HFFc6 (cell line): ENCODE measurements at places on chromosomes 5 and 9. TPM values are rescaled to one million over a fixed set of nuclear protein-coding genes. Genes with fewer than 3 reads are reported as not detected.

DNA sequence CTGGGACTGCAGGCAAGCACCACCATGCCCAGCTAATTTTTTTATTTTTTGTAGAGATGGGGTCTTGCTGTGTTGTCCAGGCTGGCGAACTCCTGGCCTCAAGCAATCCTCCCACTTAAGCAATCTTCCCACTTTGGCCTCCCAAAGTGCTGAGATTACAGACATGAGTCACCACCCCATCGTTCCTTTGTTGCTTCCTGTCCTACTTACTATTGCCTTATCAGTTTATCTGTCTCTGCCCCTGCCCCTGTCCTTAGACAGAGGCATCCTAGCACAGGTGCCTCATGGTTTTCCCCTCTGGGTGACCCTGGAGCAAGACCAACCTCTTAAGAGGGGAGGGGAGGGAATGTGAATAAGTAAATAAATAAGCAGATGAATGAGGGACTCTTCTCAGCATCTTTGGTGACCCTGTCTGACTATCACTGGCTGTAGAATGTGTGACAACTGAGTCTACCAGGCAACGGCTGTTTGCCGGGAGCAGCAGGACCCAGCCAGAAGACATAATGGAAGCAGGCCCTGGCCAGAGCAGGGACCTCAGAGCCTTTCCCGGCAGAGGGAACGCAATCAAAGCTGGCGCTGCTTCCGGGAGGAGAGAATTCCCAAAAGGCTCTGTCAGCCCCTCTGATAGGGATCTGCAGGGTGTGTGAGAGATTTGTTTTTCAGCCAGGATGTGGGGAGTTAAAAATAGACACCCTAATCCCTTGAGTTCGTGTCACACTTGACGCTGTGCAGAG lies 43.8 kb upstream of the DAB2IP start:
- H3K27ac ChIP-seq, result no peak overlapping the region
- H3K4me1 ChIP-seq, result peaks cover 31% of the 10 kb centered on the region
- no peak overlapping the region for H3K4me3 ChIP-seq
- peaks cover 22% of the 10 kb centered on the region for H3K27me3 ChIP-seq
- no peaks in the 10 kb centered on the region for H3K36me3 ChIP-seq

- H3K27me3 ChIP-seq, result peaks cover 4% of the 10 kb centered on the region; the same call in 1 of the 2 replicates
- DNase-seq, result no peak
- no peak overlapping the region for H3K4me3 ChIP-seq
- no peak overlapping the region for H3K27ac ChIP-seq
- H3K36me3 ChIP-seq, result 0 out of 2 replicates have a peak, but pooled peaks cover 3% of the 10 kb centered on the region
- H3K4me1 ChIP-seq, result peaks cover 13% of the 10 kb centered on the region
Measured at GRCh38 chr5:143618141-143618540, 193.8 kb upstream of the HMHB1 start.

GRCh38 chr5:175516933-175517823 lies 38.8 kb downstream of the SFXN1 start:
- peak overlapping the region; percentile 86 for H3K27ac ChIP-seq
- peaks cover 25% of the 10 kb centered on the region for H3K4me1 ChIP-seq

DNA sequence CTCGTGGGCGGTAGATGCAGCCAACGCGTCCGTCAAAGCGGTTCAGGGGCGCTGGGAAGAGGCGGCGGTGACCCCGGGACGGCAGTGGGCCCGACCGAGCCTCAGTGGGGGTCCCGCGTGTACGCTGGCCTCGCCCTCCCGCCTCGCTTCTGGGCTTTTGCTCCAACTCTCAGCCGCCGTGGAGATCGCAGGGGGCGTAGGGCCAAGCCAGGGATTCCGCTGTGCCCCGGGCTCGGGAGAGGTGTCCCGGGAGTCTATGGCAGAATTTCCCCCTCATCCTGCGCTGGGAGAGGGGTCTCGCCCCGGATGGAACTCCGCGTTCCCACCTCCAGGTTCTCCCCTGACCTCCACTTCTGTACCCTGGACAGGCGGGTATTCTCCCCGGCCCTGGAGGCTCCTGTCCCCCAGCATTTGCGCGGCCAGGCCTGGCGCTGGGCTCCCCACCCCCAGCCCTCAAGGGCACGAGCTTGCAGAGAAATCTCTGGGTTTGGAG lies 131.9 kb downstream of the MRPL36 start:
- no peak for DNase-seq
- no peaks in the 10 kb centered on the region for H3K4me1 ChIP-seq
- H3K36me3 ChIP-seq, result peaks cover 4% of the 10 kb centered on the region; the same call in 1 of the 2 replicates
- H3K4me3 ChIP-seq, result no peak overlapping the region
- peaks cover 39% of the 10 kb centered on the region for H3K27me3 ChIP-seq

DNA sequence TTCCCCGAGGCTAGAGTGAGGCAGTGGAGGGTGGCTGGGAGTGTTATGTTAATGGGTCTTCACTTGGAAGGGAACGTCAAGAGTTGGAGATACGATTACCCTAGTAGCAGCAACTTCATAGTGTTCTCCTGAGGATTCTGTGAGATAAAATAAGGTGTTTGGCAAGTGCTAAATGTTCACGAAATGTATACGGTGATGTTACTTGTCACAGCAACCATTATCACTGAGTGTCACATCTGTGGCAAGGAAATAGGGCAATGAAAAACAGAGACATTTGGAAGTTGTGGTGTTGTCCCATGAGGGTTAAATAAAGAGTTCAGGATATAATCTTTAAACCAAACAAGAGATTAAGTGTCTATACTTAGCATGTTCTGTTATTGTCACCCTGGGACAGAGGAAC lies 183.3 kb downstream of the ALDH1A1 start:
- peaks cover 5% of the 10 kb centered on the region for H3K27me3 ChIP-seq
- no peak overlapping the region for H3K27ac ChIP-seq
- no peak overlapping the region for H3K4me3 ChIP-seq
- no peak for DNase-seq
- H3K4me1 ChIP-seq, result no peaks in the 10 kb centered on the region

GRCh38 chr9:26247861-26248260 lies 569.6 kb upstream of the TUSC1 start:
- H3K27ac ChIP-seq, result peak overlapping the region; percentile 28; the same call in 1 of the 2 replicates
- H3K36me3 ChIP-seq, result peaks cover 14% of the 10 kb centered on the region
- peaks cover 1% of the 10 kb centered on the region; the same call in 1 of the 2 replicates for H3K27me3 ChIP-seq
- H3K4me1 ChIP-seq, result peaks cover 56% of the 10 kb centered on the region
- no peak overlapping the region for H3K4me3 ChIP-seq

DNA sequence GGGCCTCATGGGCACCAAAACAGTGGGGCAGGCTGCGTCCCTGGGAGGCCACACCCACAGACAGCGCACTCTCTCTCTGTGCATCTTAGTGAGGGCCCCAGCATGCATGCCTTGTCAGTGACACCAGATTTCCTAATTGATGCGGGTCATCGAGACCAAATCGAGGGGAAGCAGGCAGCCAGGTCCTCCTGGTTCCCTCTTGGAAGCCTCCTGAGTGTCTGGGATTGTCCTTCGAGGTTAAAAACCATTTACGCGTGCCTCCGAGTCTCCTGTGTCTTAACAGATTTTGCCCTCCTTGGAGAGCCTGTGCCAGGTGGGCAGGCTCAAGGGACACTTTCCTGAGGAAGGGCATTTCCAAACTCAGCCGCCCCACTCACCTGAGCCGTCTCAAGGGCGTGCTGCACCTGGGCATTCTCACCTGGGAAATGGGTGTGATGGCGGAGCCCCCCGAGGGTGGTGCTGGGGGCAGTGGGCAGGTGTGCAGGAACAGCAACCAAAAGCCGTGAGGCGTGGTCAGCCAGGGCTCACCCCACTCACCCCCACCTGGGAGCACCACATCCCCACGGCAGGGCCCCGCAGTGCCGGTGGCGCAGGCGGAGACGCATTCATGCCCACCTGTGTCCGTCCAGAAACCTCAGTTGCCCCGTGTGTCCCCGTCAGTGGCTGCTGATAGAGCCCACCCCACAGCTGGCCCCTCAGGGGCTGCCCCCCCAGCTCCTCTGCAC lies 2.7 kb downstream of the SLC6A19 start:
- H3K4me3 ChIP-seq, result no peak overlapping the region
- DNase-seq, result no peak
- H3K36me3 ChIP-seq, result no peaks in the 10 kb centered on the region
- no peak overlapping the region for H3K27ac ChIP-seq
- no peaks in the 10 kb centered on the region for H3K4me1 ChIP-seq
- peaks cover 13% of the 10 kb centered on the region for H3K27me3 ChIP-seq

DNA sequence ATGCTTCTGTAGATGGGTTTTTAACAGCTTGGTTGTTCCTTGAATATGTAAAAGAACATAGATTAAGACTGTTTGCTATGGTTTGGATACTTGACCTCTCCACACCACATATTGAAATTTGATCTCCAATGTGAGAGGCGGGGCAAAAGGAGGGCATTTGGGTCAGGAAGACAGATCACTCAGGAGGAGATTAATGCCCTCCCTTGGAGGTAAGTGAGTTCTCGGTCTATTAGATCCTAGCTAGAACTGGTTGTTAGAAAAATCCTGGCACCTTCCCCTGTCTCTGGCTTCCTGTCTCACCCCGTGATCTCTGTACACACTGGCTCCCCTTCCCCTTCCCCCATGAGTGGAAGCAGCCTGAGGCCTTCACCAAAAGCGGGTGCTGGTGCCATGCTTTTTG lies 281.1 kb upstream of the ANKRD55 start:
- H3K4me1 ChIP-seq, result no peaks in the 10 kb centered on the region
- DNase-seq, result no peak
- H3K27me3 ChIP-seq, result peaks cover 16% of the 10 kb centered on the region

GRCh38 chr9:75657015-75657414 lies 233.5 kb upstream of the PCSK5 start:
- no peak overlapping the region for H3K27ac ChIP-seq
- no peak for DNase-seq
- H3K4me1 ChIP-seq, result no peaks in the 10 kb centered on the region
- H3K4me3 ChIP-seq, result no peak overlapping the region

GRCh38 chr5:72006361-72006760 lies 100.9 kb upstream of the MAP1B start:
- H3K27ac ChIP-seq, result no peak overlapping the region
- DNase-seq, result no peak
- no peak overlapping the region for H3K4me3 ChIP-seq
- H3K36me3 ChIP-seq, result no peaks in the 10 kb centered on the region

DNA sequence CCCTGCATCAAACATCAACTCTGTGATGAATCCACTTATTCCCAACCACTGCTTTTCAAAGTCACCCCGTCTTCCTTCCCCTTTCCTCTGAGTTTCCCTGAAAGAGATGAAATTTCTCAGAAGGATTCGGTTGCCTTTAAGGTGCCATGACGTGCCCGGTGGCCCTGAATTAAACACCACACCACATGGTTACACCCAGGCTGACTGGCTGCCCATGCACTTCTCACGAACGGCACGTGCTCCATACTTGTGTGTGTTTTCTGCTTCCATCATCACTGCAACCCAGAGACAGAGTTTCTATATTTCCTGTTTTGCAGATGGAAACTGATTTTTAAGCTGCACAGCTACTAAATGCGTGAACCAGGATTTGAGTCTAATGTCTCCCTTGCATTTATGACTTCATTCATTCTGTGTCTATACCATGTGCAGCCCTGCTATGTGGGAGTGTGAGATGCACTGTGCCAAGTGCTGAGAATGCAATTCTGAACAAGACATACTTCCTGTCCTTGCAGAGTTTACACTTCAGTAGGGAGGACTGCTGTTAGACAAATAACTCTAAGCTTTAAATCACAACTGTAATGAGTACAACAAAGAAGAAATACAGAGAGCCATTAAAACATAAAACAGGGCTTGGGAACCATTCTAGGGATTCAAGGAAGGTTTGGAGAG lies 162.9 kb downstream of the NXNL2 start:
- peaks cover 4% of the 10 kb centered on the region for H3K27me3 ChIP-seq
- peaks cover 19% of the 10 kb centered on the region for H3K4me1 ChIP-seq
- H3K4me3 ChIP-seq, result no peak overlapping the region
- H3K36me3 ChIP-seq, result peaks cover 16% of the 10 kb centered on the region

GRCh38 chr9:14542071-14542470 lies 151.2 kb downstream of the ZDHHC21 start:
- no peak overlapping the region for H3K27ac ChIP-seq
- H3K4me1 ChIP-seq, result no peaks in the 10 kb centered on the region
- no peaks in the 10 kb centered on the region for H3K36me3 ChIP-seq
- no peak for DNase-seq

- DNase-seq, result no peak
- peaks cover 11% of the 10 kb centered on the region for H3K36me3 ChIP-seq
- peaks cover 12% of the 10 kb centered on the region for H3K27me3 ChIP-seq
- H3K4me3 ChIP-seq, result no peak overlapping the region; the same call in 1 of the 2 replicates
Measured at GRCh38 chr5:139686706-139687441, 38.7 kb downstream of the CXXC5 start.

- peaks cover 4% of the 10 kb centered on the region; the same call in 1 of the 2 replicates for H3K27me3 ChIP-seq
- H3K27ac ChIP-seq, result no peak overlapping the region
- DNase-seq, result no peak
- H3K4me1 ChIP-seq, result no peaks in the 10 kb centered on the region
- H3K4me3 ChIP-seq, result no peak overlapping the region
Measured at GRCh38 chr9:68574150-68574549, 33.5 kb upstream of the TMEM252 start.

DNA sequence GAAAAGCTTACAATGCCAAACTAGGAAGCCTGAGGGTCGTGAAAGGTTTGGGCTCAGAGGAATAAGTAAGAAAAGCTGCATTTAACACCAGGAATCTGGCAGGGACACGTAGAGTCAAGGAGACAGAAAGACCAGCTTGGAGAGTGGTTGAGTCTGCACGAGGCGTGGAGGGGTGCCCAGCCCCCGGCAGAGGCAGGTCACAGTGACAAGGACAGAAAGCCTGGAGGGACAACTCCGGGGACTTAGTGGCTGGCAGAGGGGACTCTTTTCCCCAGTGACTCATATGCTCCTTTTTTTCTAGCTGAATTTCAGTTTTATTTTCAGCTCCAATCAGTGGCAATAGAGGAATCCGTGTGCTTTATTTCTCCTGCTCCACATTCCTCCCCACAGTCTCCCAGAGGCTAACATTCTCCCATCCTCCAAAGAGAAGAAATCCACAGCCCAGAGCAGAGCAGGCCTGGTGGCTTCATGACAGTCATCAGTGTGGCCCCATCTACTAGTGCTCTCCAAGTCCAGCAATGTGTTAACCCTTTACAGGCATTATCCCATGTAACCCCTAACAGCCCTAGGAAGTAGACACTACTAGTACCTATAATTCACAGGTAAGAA lies 80.7 kb downstream of the KCNIP1 start:
- no peak overlapping the region for H3K27ac ChIP-seq
- no peak overlapping the region for H3K4me3 ChIP-seq
- H3K36me3 ChIP-seq, result no peaks in the 10 kb centered on the region
- no peaks in the 10 kb centered on the region for H3K4me1 ChIP-seq

DNA sequence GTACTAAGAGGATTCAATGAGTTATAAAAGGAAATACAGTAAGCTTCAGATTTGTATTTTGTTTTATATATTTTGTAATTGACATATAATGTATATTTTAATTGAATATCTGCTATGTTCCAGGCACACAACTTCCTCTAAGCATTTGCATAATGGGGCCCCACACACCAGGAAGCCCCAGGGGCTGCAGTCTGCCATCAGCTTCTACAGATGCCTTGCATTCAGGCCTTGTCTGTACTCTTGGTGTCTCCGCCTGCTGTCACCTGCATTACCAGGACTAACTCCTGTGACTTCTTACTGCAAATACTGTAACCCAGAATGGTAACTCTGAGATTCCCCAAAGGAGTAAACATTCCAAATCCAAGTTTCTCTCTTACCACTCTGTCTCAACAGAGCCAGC lies 20.6 kb downstream of the ARL15 start:
- no peak overlapping the region for H3K27ac ChIP-seq
- no peaks in the 10 kb centered on the region for H3K27me3 ChIP-seq
- no peak overlapping the region for H3K4me3 ChIP-seq
- H3K36me3 ChIP-seq, result peaks cover 6% of the 10 kb centered on the region
- H3K4me1 ChIP-seq, result peaks cover 11% of the 10 kb centered on the region

IL13 gene
- not detected in 3 replicates for total RNA-seq

S1PR3 gene
- 14.6 to 24.8 TPM (median 16.9 TPM) in 3 replicates for total RNA-seq

BARHL1 gene
- not detected in 3 replicates for total RNA-seq

SARDH gene
- total RNA-seq, result 0.23 to 4.5 TPM (median 0.24 TPM) in 3 replicates

IL3 gene
- not detected in 3 replicates for total RNA-seq

COL27A1 gene
- 23.1 to 27.8 TPM (median 23.2 TPM) in 3 replicates for total RNA-seq

FGF10 gene
- not detected in 3 replicates for total RNA-seq

SEMA6A gene
- total RNA-seq, result 0.39 to 0.51 TPM (median 0.50 TPM) in 3 replicates

SHC3 gene
- 0.29 to 1.9 TPM (median 1.1 TPM) in 3 replicates for total RNA-seq

IZUMO3 gene
- not detected in 3 replicates for total RNA-seq

ANKRD33B gene
- 6.1 to 13.2 TPM (median 8.0 TPM) in 3 replicates for total RNA-seq
